ENCODE measurements at places on chromosomes 2 and 18.

GRCh38 chr2:151423760-151424159 lies 14.1 kb downstream of the RIF1 start:
- no peaks in the 10 kb centered on the region for H3K27me3 ChIP-seq
- DNase-seq: no peak

DNA sequence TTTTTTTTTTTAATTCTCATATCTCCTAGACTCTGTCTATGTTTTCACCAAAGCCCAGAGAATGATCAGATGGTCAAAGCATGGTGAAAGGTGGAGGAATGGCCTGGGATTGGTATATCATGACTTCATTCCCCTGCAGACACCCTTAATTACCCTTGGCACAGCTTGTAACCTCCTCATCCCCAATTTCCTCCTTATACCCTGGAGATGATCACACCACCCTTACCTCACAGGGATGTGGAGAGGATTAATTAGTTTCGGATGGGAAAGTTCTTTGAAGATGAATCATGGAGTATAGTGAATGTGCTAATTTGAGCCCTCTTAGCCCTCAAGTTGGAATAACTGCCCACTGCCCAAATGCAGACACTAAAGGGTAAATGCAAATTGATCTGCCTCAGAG lies 138.0 kb upstream of the LYPD6 start:
- H3K27me3 ChIP-seq: no peaks in the 10 kb centered on the region
- H3K4me3 ChIP-seq: no peak overlapping the region
- H3K4me1 ChIP-seq: no peaks in the 10 kb centered on the region
- no peaks in the 10 kb centered on the region for H3K36me3 ChIP-seq
- H3K27ac ChIP-seq: no peak overlapping the region

DNA sequence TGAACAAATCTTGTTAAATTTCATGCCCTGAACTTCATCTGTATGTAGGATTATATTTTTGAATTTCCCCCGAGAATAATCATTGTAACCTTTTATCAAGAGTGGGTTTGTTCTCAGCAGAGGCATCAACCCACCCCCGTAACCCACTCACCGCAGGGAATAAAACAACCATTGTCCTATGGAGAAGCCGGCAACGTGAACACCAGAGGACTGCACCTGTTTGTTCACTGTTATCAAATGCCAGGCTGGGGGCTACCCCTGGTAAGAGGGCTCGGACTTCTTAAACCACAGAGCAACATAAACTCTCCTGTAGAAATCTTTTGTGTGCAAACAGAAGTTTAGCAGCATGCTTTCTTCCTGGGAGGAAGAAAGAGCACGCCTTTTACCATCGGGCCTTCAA lies 610.4 kb downstream of the ERBB4 start:
- H3K4me1 ChIP-seq: no peaks in the 10 kb centered on the region
- no peaks in the 10 kb centered on the region for H3K36me3 ChIP-seq
- no peak overlapping the region for H3K27ac ChIP-seq
- H3K4me3 ChIP-seq: no peak overlapping the region
- no peaks in the 10 kb centered on the region for H3K27me3 ChIP-seq

GRCh38 chr2:190677255-190677654 lies 28.4 kb downstream of the NAB1 start:
- H3K36me3 ChIP-seq: no peaks in the 10 kb centered on the region
- DNase-seq: no peak
- no peak overlapping the region for H3K4me3 ChIP-seq
- no peaks in the 10 kb centered on the region for H3K27me3 ChIP-seq

DNA sequence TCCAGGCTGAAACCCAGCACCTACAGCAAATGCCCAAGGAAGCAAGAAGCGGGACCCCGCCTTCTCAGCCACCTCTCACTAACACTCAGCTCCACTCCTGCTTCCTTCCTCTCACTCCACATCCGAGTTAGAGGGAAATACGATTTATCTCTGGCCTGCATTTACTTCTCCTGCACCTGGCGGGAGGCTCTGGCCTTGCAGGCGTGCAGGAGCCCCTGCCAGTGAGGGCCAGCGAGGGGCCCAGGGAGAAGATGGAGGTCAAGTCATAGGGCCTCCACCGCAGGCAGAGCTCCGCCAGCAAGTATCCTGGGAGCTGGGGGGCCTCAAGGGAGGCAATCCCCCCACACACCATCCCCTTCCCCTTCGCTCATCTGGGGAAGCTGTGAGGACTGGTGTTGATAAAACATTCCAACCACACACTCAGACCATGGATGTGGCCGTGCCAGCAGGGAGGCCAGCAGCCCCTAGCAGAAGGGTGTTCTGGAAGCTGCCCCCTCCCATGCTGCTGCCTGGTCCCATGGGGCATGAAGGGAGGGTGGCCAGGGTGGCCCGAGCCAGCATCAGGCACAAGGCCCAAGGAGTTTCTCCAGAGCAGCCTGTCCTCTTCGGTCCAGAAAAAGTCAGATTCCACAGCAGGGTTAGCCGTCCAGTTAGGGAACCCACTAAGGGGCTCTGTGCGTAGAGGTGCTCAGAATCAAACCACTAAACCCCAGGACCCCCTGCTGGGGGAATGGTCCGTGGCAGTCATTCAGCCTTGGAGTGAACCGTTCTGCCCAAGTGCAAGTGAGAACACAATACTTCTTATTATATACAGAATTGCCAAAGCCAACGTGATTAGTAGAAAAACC lies 91.2 kb downstream of the HDAC4 start:
- DNase-seq: no peak
- H3K36me3 ChIP-seq: no peaks in the 10 kb centered on the region
- H3K27me3 ChIP-seq: no peaks in the 10 kb centered on the region
- H3K4me3 ChIP-seq: peak overlapping the region; percentile 45

GRCh38 chr2:109164739-109165221 lies 35.8 kb downstream of the SH3RF3 start:
- no peaks in the 10 kb centered on the region for H3K36me3 ChIP-seq
- DNase-seq: no peak
- H3K4me1 ChIP-seq: peaks cover 9% of the 10 kb centered on the region
- H3K27ac ChIP-seq: no peak overlapping the region
- H3K27me3 ChIP-seq: no peaks in the 10 kb centered on the region

DNA sequence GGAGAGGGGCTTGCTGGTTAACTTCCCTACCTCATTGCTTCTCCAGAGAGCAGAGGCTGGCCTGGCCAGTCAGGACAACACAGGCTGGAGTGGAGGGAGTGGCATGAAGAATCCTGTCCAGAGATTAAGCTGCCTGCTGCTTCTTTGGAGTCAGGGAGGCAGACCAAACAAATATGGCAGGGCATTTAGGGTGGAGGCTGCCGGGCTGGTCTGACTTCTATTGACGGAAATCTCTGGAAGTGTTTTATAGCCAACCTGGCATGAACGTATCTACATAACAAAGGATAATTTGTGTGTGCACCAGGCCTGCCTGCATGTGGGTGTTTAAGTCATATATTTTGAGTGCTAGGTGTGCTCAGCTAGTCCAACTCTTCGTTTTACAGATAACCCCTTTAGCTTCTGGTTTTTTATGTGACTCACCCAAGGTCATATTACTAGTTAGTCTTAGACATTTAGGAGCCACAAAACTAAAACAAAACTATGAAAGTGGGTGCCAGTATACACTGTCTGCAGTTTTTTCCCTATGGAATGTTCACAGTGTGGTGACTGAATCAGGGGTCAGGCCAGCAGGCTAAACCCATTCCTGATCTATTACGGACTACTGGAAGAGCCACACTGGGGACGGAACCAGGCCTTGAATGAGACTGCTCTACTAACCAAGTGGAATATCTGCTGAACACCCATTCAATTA lies 5.5 kb downstream of the NPC1 start:
- H3K4me3 ChIP-seq: no peak overlapping the region
- no peaks in the 10 kb centered on the region for H3K36me3 ChIP-seq
- DNase-seq: no peak
- no peak overlapping the region for H3K27ac ChIP-seq
- H3K4me1 ChIP-seq: peaks cover 10% of the 10 kb centered on the region
- no peaks in the 10 kb centered on the region for H3K27me3 ChIP-seq

GRCh38 chr2:27262379-27263286 lies at the start of gene SLC30A3:
Gene SLC30A3 (minus strand): TSS chr2:27263047. CDS start chr2:27262906, 141 bp downstream.
- H3K36me3 ChIP-seq: no peaks in the 10 kb centered on the region
- peaks cover 26% of the 10 kb centered on the region for H3K27me3 ChIP-seq

GRCh38 chr2:230542751-230543150 lies 126.8 kb downstream of the SP100 start:
- peaks cover 2% of the 10 kb centered on the region for H3K36me3 ChIP-seq
- H3K4me1 ChIP-seq: no peaks in the 10 kb centered on the region

DNA sequence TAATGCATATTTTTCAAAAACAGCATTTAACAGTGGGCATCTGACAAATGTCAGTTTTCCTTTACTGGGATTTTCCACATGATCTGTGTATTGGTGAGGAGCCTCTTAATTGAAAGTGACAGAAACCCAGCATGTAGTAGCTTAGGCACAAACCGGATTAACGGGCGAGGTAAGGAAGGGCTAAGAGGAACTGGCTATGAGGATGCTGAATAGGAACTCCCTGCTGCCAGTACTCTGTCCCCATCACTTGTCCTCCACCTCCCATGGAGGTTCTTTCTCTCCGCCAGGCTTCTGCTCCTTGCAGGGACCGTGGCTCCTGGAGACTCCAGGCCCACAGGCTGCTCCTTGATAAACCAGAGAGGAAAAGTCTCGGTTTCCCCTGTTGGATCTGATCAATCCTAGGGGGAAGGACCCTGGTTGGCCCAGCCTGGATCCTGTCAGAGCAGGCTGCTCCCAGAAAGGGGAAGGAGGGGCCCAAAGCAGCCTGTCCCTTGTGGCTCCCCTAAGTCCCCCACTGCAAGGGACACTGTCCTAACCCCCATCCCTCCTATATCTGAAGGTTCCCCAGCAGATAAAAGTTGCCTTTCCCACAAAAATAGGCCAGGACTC lies 10.3 kb downstream of the TEX44 start:
- no peak overlapping the region for H3K4me3 ChIP-seq
- H3K36me3 ChIP-seq: no peaks in the 10 kb centered on the region
- no peak for DNase-seq
- no peaks in the 10 kb centered on the region for H3K27me3 ChIP-seq
- peaks cover 20% of the 10 kb centered on the region for H3K4me1 ChIP-seq
